NCI-H187 treated with DMSO at 0.1 percent for 48 hours (cell line): ENCODE measurements at places on chromosomes 5 and 9.

DNA sequence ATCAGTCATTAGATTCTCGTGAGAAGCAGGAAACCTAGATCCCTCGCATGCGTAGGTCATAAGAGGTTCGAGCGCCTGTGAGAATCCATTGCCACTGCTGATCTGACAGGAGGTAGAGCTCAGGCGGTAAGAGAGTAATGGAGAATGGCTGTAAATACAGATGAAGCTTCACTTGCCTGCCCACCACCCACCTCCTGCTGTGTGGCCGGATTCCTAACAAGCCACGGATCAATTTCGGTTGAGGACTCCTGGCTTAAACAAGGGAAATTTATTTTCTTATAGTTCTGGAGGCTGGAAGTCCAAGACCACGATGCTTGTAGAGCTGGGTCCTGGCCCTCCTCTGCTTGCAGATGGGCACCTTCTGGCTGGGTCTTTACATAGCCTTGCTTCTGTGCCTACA, 200.4 kb downstream of the PCSK5 start:
- DNase-seq, result no peak

GRCh38 chr5:174459832-174460448, 264.4 kb upstream of the MSX2 start:
- DNase-seq, result no peak

DNA sequence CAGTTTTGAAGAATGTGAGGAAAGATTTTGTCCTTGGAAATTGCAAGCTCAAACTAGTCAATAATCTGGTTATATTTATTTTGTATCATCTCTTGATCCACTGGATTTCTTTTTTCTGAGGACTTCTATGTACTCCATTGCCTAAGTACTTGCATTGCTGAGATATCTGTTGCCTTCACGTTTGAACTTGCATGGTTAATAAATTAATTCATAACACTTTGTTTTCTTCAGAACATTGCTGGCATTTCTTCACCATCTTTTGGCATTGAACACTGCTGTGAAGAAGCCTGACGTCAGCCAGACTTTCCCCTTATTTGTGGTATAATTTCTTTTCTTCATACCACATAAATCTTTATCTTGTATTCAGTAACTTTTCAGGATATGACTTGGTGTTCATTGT, 246.0 kb upstream of the KIF2A start:
- no peak for DNase-seq

DNA sequence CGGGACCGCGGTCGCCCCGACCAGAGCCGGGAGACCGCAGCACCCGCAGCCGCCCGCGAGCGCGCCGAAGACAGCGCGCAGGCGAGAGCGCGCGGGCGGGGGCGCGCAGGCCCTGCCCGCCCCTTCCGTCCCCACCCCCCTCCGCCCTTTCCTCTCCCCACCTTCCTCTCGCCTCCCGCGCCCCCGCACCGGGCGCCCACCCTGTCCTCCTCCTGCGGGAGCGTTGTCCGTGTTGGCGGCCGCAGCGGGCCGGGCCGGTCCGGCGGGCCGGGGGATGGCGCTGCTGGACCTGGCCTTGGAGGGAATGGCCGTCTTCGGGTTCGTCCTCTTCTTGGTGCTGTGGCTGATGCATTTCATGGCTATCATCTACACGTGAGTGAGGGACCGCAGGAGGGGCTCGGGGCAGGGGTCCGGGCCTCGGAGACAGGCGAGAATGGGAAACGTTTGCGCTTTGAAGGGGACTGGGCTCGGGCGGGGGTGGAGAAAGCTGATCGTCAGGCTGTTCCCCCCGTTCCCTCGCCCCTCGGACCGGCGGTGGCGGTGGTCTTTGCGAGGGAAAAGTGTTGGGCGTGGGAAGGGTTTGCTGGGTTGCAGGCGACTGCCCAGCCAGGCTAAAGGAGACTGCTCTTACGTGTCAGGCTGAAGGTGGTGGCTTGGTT, 457 bp downstream of the UGCG start:
- DNase-seq, result no peak

DNA sequence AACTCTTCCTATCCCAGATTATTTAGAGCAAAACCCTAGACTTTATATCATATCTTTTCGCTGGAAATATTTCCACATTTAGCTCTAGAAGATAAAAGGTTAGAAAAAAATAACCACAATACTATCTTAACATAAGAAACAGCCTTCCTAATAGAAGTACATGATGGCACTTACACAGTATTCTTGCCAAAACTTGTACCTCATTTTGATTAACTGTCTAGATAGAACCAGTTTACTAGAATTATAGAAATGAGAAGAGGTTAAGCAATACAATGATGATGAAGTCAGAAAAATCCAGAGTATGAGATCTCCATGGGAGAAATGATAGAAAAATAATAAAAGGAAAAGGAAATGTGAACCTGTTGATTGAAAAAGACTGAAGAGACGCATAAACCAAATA, 63.1 kb downstream of the SLC12A2 start:
- DNase-seq, result no peak

- no peak for DNase-seq
Observed at GRCh38 chr9:22241611-22242010, 205.0 kb upstream of the DMRTA1 start.

GRCh38 chr5:52150501-52150900, 637.2 kb upstream of the ITGA1 start:
- DNase-seq, result no peak

DNA sequence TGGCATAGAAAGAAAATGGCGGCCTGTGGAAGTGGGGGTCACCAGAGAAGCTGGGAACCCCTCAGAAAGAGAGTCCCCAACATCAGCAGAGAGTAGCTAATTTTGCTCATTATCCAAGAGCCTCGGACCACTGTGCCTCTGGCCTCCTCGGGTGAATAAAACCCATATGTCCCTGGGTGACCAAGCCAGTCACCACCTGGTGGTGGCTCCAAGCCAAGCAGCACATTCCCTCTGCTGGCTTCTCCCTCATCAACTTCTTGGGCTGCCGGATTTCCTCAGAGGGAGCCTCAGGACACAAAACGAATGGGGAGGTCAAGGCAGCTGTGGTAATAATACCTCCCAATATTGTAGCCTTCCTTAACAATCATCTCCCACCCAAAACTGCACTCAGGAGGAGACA, 242.5 kb downstream of the NFIB start:
- DNase-seq, result no peak

DNA sequence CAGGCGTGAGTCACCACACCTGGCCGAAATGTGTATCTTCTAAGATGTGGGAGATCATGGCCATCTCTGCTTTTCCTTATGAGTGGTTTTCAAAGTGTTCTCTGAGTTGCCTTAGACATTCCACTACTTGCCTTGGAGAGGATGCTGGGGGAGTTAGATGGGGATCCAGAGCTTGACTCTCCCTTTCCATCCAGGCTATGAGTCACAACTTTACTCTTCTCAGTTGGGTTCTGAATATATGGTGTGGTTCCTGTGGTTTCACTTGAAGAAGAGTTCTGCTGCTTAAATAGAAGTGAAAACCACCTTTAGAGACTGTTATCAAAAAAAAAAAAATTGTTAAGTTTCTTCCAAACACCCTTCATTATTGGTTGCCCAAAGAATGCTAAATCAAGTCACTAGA, 217.6 kb downstream of the ZNF608 start:
- DNase-seq, result no peak

- DNase-seq, result no peak
Observed at GRCh38 chr5:175695161-175696126, 37.6 kb downstream of the HRH2 start.

DNA sequence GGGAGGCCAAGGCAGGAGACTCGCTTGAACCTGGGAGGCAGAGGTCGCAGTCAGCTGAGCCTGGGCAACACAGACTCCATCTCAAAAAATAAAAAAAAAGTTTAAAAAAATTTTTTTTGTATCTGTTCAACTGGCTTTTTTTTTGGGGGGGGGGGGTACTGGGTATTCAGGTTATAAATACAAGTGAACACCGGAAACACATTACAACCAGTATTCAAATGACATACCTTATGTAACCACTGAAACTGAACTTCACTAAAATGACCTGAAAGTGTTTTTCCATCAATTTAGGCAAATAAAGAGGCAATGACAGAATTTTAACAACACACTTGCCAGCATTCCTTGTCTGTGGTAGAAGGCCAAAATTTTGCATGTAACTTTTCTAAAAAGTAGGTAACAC, 33.5 kb downstream of the STRBP start:
- no peak for DNase-seq

DNA sequence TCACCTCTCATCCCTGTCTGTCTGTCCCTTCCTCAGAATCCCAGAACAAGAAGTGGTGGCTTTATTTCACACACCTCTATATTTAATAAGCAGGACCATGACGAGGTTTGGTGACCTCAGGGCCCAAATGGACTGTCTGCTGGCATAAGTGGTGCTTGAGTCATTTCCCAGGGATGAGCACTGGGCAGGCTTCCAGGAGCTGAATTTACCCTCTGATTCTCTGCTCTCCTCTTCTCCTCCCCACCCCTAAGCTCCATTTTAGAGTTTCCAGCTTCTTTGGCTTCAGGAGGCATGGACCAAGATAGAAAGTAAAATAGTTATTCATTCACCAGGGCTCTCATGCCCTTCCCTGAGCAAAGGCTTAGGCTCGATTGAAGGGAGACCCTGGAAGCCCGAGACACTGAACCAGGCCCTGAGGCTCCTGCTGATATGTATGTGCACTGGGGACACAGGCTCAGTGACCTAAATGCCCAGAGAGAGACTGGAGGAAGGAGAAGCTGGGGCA, 69.1 kb downstream of the PPARGC1B start:
- peak; percentile 29 for DNase-seq

DNA sequence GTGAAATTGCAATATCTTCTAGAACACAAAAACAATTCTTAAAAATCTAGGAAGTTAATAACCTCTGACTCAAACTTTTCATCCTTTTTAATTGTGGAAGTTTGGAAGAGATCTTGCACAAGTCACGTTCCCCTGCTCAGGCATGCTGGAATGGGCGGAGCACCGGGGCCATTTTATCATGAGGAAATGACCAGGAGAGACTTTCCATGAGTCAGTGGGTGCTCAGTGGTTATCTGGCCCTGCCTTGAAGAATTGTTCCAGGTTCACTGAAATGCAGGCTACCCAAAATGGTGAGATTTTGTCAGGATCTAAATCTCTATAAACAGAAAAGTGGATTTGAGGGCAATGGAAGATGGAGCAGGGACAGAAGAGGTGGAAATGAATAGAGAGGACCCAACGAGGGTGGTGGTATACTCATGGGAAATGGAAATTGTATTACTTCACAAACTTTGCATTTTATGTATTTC, 61.2 kb downstream of the FYB1 start:
- DNase-seq, result no peak

- no peak for DNase-seq
Observed at GRCh38 chr9:72041775-72042194, 18.6 kb downstream of the C9orf57 start.

DNA sequence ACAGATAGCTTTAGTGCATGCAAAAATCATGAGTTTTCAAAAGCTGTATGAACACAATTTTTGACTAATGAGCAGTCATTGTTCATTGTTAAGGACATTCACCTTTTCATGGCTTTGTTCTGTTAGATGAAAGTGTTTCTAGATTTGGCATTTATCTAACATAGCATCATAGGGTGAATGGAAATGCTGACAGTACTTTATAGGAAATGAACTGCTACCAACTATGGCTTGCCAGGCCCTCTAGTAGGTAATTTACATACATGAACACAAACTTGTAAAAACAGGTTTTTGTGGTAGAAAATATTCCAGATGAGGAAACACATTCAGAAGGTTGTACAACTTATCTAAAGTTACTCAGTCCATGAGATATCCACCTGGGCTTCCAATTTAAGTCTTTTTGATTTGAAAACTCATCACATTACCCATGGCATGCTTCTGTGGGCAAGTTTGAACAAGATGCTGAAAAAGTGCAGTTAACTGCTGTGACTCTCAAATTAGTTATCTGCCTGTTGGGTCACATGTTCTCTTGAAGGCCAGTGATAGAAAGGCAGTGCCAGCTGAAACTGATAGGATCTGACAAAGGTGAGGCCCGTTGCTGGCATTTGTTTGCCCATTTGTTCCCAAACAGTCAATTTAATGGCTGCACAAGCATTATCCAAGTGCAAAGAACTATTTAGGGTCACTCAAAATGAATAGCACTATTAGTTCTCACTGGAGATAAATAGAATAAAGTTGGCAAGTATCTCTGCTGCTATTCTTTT, 399.1 kb downstream of the MAN2A1 start:
- no peak for DNase-seq

GRCh38 chr9:137761032-137761431, 116.5 kb upstream of the CACNA1B start:
- DNase-seq, result no peak

DNA sequence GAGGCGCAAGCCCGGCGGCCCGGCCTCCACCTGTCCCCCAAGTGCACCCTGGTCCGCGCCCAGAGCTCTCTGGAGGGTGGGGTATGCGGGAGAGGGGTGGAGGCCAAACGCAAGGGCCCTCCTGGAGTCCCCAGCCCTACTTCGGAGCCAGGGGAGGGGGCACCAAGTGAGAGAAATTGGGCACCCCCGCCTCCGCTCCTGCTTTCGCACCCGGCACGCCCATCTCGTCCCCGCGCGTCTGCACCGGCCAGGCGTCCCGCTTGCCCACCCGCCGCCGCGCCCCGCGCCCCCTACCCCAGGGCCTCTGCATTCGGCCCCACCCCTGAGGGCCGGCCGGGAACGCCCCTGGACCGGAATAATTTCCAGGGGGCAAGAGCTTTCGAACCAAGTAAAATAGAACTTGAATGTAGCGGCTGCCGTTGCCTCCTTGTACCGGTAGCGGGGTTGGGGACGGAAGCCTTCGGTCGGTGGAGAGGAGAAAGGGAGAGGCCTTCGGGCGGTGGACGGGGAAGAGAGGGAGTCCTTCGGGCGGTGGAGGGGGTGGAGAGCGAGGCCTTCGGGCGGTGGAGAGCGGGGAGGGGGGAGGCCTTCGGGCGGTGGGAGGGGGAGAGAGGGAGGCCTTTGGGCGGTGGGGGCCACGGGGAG, 694 bp upstream of the PHPT1 start:
- DNase-seq, result no peak
